NCI-H2171 (cell line): ENCODE measurements at places on chromosomes 3 and 15.

GRCh38 chr15:99732751-99733267, 428 bp downstream of the LYSMD4 start:
- DNase-seq: no peak

GRCh38 chr3:54176106-54176505, 53.8 kb downstream of the CACNA2D3 start:
- no peak for DNase-seq

- no peak for DNase-seq
Observed at GRCh38 chr3:51642462-51642861, 28.6 kb upstream of the TEX264 start.

DNA sequence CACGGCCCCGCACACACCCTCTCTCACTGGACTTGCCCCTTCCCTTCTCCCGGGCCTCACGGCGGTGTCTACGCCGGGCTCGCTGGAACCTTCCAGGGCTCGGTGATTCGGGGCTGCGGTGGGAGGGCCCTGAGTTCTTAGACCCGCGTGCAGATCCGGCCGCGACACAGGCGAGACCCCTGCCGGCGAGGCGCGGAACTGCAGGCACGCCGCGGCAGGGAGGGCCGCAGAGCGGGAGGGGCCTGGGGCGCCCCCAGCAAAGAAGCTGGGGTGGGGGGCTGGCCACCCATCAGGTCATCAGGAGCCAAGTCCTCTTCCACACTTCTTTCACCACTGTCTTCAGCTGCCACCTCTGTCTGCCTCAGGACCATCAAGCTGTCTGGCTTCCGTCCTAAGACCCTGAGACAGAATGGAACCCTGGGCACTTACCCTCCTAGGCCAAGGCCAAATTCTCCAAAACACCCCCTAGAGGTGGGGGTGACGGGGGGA, 164.5 kb downstream of the XXYLT1 start:
- peak; percentile 13 for DNase-seq

GRCh38 chr3:130941793-130942192, 47.9 kb downstream of the ATP2C1 start:
- DNase-seq: no peak

GRCh38 chr3:132232231-132232792, 84.9 kb upstream of the ACP3 start:
- DNase-seq: no peak
